ENCODE measurements at places on chromosomes 12 and 14. TPM values are rescaled to one million over a fixed set of nuclear protein-coding genes. Genes with fewer than 3 reads are reported as not detected.

GRCh38 chr12:6958609-6959057 lies 7.5 kb downstream of the PTPN6 start:
- H3K4me1 ChIP-seq, result peaks cover 55% of the 10 kb centered on the region
- no peak overlapping the region for H3K4me3 ChIP-seq
- no peak for DNase-seq
- H3K27ac ChIP-seq, result peak overlapping the region; percentile 81
- no peaks in the 10 kb centered on the region for H3K36me3 ChIP-seq

GRCh38 chr12:108519558-108519957 lies 4.5 kb downstream of the FICD start:
- peaks cover 62% of the 10 kb centered on the region for H3K36me3 ChIP-seq
- H3K27me3 ChIP-seq, result no peaks in the 10 kb centered on the region
- no peak overlapping the region for H3K4me3 ChIP-seq
- H3K27ac ChIP-seq, result no peak overlapping the region

GRCh38 chr12:6078398-6079096 lies 45.9 kb downstream of the VWF start:
- no peak overlapping the region for H3K27ac ChIP-seq
- no peak overlapping the region for H3K4me3 ChIP-seq
- no peaks in the 10 kb centered on the region for H3K36me3 ChIP-seq
- H3K4me1 ChIP-seq, result peaks cover 17% of the 10 kb centered on the region
- no peaks in the 10 kb centered on the region for H3K27me3 ChIP-seq

- H3K27me3 ChIP-seq, result no peaks in the 10 kb centered on the region
- peak overlapping the region; percentile 76 for H3K4me3 ChIP-seq
- H3K4me1 ChIP-seq, result peaks cover 19% of the 10 kb centered on the region
- DNase-seq, result no peak
- H3K36me3 ChIP-seq, result peaks cover 18% of the 10 kb centered on the region
These were observed 614 bp upstream of the NACA start for GRCh38 chr12:56725723-56726102.

ERP27 gene
- 0.13 TPM for total RNA-seq

All from muscle of leg (tissue), 16 donors.